Head of caudate nucleus (tissue), 42 donors: ENCODE measurements at places on chromosomes 4 and X.
A peak's percentile ranks its signal among the peaks of the same experiment; 100 is the strongest.

DNA sequence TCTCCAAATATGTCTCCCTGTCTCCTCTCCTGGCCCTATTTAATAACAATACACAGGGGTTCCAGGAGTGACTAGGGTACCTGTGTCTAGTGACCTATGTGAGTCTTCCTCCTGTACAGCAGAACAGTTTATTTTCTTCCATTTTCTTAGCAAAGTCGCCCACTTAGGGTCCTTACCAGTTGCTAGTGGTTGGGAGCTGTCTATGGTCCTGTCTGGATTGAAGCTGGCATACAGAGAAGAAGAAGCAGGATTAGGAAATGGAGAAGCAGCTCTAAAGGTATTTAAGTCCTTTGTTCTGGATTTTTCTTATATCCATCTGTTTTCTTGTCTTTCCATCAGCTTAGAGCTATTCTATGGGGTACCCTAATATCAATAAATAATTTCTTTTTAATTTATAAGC, 587.1 kb upstream of the CPEB2 start:
- no peak for DNase-seq

DNA sequence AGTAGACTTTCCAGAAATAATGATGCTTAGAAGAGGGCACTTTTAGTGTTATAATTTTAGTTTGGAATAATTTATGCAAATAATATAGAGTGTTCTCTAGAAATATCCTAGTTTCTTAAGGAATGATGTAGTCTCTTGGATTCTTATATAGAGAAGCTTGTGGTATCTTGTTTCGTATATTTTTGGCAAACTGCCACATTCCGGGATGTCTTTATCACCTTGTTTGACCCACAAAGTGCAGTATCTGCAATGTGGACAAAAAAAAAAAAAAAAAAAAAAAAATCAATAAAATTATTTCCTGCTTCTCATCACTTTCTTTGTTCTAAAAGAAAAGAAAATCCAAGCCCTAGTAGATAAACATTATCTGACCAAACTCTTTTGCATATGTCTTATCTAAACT, 1577.7 kb upstream of the TENM3 start:
- no peak for DNase-seq

- no peak for DNase-seq
Observed at GRCh38 chr4:122785099-122785498, 41.5 kb upstream of the FGF2 start.

DNA sequence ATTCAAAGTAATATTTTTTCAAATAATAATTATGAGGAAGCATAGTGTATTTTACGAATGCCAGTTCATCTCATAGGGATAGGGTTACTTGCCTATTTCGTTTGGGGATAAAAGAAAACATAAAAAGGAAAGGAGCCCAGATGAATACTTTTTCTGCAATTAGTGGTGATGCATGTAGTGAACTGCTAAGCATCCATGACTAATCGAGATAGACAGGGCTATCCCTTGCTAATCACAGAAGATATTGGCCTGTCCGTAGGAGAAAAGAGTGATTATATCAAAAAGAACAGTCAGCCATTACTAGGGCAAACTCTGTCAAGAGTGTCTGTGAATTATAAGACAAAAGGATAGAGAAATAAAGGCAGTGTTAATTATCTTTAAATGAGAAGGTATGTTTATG, 746.1 kb downstream of the C4orf33 start:
- no peak for DNase-seq

GRCh38 chrX:87702795-87703194, 185.2 kb downstream of the KLHL4 start:
- no peak for DNase-seq

DNA sequence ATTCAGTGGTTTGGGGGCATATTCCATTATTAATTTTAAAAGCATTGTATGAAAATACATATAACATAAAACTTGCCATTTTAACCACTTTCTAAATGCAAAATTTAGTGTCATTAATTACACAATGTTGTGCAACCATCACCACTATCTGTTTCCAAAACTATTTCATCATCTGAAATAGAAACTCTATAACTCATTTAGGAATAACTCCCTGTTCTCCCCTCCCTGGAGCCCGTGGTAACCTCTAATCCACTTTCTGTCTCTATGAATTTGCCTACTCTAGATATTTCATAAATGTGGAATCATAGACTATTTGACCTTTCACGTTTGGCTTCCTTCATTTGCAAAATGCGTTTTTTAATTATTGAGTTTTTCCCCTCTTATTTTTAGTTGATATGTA, 101.4 kb upstream of the GPC4 start:
- DNase-seq, result no peak

- no peak for DNase-seq
Observed at GRCh38 chrX:102624105-102624504, 24.8 kb downstream of the ARMCX5 start.

DNA sequence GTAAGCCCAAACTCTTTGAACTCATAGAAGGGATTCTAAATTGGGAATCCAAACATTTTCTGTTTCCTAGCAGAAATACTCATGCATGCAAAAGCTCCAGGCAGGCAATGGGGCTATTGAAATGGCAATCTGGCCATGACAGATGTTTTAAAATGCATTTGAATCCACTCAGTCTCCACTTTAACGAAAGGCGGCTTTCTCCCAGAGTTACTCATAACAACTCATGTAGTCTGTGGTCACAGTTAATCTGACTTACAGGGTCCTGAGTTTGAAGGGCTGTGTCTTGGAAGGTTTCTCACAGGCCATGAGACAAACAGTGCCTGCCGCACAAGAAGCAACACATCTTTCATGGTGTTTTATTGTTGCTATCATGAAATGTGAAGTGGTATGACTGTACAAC, 185.7 kb downstream of the AMELX start:
- no peak for DNase-seq

- DNase-seq, result no peak
Observed at GRCh38 chr4:20778896-20779295, 78.6 kb downstream of the PACRGL start.

GRCh38 chr4:1196421-1197183, 24.2 kb upstream of the SPON2 start:
- no peak for DNase-seq

GRCh38 chr4:54929459-54929858, 195.9 kb downstream of the KDR start:
- peak; percentile 48 for DNase-seq

DNA sequence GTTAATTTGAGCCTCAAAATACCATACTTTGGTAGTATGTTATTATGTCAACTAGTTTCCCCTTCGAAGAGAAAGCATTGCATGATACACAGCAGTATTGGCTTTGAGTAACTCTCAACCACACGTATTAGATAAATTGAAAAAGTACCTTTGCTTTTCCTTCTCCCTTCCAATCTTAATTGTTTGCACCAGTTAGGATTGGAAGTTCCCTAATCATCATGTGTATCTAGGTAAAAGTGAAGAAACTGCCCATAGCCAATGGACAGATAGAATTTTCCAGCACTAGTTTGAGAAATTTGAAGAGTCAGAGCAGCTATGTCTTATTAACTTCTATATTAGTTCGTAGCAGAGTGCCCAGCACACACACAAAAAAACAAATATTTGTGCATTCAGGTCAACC, 241.3 kb downstream of the COX7B2 start:
- no peak for DNase-seq

GRCh38 chr4:36328130-36328529, 46.7 kb downstream of the DTHD1 start:
- no peak for DNase-seq

GRCh38 chr4:111449657-111450056, 695.6 kb upstream of the FAM241A start:
- DNase-seq, result no peak
